ENCODE measurements at places on chromosomes 2 and 18.
A peak's percentile ranks its signal among the peaks of the same experiment; 100 is the strongest.

DNA sequence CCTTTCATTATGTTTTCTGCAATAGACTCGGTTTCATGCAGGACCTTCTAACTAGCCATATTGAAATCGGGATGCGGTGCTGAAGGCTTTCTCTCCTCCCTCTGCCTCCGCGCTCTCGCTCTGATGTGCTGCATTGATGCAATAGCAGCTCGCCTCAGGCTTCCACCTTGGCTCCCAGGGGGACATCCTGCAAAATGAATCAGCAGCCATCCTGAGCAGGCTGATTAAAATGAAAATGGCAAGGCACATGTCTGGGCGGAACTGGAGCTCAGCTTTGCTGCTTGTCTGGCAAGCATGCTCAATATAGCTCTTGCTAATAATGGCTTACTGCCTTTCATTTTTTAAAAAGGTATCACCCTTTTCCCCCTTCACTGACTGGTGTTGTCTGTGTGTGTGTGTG is 806 bp upstream of the MYT1L start:
- DNase-seq = peak; percentile 88

DNA sequence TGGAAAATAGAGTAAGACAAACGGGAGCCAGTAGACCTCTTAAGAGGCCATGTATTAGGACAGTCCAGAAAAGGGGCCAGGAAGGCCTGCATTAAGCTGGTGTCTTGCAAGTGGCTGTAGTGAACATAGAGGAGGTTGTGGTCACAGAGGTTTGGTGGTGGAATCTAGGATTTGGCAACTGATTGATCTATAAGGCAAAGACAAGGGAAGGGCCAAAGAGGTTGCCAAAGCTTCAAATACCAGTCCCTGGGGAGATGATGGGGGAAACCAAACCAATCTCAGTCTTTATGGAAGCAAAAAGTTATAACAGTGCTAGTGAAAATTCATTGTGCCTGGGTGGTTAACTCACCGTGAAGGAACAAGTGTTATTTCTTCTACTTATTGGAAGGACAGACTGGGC is 28.7 kb upstream of the RTN4 start:
- DNase-seq = no peak

DNA sequence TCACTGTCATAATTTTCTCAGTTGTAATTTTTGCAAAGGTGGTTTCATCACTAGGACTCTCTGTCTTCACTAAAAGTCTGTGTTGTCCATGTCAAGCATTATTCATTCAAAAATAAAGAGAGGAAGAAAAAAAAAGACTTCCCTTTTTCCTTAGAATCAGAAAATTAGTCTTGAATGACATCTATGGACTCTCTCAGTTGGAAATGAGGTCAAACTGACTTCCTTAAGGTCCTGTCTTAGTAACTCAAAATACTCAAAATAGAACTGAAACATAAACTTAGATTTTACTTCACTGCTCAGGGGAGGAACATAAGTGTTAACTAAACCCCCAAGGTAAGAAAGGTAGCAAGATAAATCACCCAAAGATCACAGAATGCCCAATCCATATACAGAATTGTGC is 2.2 kb upstream of the ZNF407 start:
- no peak for DNase-seq

- no peak for DNase-seq
These were observed 536.1 kb downstream of the SLC4A3 start for GRCh38 chr2:220163486-220163885.

- no peak for DNase-seq
These were observed 222.8 kb downstream of the SOX11 start for GRCh38 chr2:5914811-5915611.

- no peak for DNase-seq
These were observed 2.6 kb downstream of the C2orf72 start for GRCh38 chr2:231039821-231040364.

GRCh38 chr2:175030380-175031271 is 25.4 kb upstream of the CHN1 start:
- no peak for DNase-seq

DNA sequence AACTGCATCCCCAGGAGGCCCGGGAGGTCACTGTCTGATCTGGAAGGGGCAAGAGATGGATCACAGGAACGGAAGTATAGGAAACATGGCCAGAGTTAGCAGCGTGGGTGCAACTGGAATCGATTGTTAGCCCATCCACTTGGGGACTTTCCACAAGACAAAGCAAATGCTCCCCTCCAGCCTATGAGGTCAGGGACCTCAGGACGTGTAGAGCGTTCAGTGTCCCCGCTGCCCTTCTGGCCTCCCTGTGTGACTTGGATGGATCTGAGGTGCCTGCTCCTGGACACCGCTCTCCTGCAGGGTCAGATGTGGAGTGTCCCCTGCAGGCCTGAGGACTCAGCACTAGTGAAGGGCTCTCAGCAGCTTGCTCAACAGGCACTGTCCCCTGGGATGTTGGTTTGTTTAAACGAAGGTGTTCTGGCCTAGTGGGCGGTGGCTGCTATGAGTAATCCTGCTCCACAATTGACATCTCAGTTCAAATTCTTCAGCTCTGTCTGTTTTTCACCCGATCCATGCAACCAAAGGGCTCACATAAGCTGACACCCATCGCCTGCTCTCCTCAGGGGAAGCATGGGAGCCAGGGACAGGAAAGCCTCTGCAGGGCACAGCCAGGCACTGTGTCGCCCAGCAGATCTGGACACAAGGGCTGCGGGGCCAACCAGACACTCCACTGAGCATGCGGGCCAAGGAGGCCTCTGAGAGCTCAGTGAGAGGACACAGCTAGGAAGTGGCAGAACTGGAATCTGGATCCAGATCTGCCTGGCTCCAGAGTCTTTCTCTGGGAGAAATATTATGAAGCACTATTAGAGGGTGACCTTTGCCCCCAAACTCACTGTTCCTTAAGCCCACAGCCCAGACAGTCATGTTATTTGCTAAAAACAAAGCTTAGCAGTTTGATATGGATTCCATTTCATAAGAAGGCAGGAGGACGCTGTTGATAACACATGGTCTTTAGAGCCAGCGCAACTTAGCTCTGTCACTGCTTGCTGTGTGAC is 78.5 kb downstream of the RHOB start:
- DNase-seq = no peak

GRCh38 chr2:70829916-70830315 is 5.7 kb downstream of the CD207 start:
- DNase-seq = no peak

GRCh38 chr2:193841384-193842150 is 1646.8 kb upstream of the TMEFF2 start:
- DNase-seq = no peak

- DNase-seq = no peak
These were observed 7.4 kb downstream of the MCEE start for GRCh38 chr2:71122387-71123298.

DNA sequence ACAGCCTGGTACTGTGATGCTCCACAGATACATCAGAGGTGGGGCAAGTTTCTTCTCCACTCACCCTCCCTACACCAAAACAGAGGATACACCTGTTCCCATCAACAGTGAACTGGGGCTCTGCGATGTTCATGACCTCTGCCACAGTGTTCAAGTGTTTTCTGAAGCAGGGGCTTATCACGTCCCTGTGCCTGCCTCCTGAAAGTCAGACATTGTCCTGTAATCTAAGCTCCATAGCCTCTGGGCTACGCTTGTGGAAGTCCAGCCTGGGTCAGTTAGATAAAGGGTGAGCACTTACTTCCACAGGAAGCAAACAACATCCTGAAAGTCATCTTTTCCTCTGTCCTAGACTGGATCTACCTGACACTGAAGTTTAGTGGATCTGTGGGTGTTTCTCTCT is 20.2 kb upstream of the MRO start:
- DNase-seq = no peak

GRCh38 chr2:69255760-69256159 is 131.3 kb downstream of the GFPT1 start:
- DNase-seq = no peak

DNA sequence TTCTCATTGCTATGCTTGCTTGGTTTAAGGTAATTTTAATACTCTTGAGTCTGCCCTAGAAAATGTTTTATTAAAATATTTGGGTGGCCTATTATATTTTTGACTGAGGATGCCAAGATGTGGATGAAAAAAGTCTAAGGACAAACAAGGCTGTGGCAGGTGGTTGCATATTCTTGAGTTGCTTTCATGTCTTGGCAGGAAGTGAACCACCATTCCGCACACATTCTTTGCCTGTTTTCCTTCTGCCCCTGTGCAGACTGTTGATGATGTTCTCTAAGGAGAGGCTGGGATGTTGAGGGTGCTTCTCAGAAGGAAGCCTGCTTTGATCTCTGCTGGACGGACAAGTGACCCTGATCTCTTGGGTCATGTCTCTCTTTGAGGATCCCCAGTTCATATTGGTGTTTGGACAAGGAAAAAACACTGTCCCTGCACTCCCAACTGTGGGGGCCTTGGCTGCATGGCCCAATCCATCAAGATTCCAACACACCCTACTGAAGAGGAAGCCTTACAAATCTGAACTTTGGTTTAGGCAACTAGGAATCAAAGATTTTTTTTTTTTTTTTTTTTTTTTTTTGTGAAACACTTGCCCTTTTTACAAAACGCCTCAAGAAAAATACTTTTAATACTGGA is 45.0 kb upstream of the CD28 start:
- no peak for DNase-seq

GRCh38 chr18:59353079-59353680 is 5.9 kb downstream of the LMAN1 start:
- DNase-seq = no peak

GRCh38 chr2:221444106-221444505 is 128.0 kb downstream of the EPHA4 start:
- DNase-seq = no peak

DNA sequence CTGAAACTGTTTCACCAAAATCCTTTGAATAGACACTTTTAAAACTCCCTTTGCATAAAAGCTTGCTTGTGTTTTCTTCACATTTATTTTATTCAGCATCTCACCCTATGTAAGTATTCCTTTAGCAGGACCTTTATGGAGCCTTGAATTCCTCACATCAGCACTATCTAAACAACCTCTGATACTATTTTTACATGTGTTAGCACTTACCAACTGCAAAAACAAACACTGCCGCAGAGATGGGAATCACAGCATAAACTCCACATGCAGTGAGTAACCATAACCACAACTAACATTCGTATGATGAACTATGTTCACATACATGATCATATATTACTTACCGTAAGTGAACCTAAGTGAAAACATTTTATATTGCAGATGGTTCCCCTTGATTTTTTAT is 15.4 kb downstream of the FBXO15 start:
- DNase-seq = no peak

DNA sequence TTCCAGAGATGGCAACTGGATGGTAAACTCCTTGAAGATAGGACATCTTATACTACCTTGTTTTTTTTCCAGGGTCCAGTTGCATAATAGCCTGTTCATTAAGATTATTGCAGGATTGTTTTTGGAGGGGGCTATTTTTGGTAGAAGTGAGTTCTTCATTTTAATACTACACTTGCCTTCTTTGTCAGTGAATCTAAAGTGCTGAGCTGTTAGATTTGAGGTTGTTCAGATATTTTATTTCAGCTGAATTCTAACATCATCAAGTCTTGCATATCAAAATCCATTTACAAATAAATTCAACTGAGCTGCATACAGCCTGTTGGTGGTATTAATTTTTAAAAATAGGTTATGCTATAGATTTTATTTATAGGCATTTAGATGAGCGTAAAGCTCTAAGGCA is 72.1 kb downstream of the PLCL1 start:
- no peak for DNase-seq

GRCh38 chr2:11752906-11753305 is 6.5 kb downstream of the LPIN1 start:
- DNase-seq = no peak

- no peak for DNase-seq
These were observed 43.7 kb upstream of the TANK start for GRCh38 chr2:161116509-161116908.

DNA sequence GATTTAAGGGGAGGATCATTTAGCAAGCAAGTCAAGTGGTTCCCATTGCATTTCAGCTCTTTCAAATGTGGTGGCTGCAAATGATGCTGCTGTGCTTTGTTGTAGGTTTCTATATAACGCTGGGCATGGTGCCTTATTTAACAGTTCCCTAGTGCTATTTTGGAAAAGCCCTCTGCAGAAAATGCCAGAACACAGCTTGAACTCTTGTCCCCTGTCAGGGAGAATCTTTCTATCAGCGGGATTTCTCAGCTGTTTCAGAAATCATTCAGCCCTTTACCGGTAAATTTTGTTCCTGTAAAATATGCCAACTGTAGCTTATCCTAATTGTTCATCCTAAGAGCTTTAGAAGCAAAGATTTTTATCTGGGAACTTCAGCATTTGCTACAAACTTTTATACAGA is 77.8 kb upstream of the DTNA start:
- DNase-seq = no peak

GRCh38 chr2:104430852-104431251 is 423.1 kb upstream of the POU3F3 start:
- DNase-seq = no peak

DNA sequence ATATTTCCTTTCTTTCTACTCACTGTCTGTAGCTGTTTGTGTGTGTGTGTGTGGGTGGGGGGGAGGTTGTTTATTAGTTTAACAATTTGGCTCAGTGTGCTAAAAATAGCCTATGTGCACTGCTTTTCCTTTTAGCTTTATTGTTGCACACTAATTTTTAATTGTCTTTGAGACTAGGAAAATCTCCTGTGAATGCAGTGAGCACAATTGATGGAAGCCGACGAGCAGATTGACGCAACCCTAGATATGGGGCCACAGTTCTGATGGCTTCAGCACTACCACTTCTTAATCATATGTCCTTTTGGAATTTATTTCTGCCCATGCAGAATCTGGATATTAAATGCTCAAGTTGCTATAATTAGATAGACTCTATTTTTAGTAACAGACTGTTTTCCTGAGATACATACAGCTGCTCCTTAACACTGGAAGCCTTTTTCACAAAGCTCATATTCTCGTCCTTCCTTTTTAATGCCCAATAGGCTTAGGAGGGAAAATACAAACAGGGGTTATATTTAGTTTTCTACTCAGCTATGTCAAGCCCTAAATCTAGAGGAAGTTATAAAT is 109.1 kb downstream of the IRS1 start:
- no peak for DNase-seq

DNA sequence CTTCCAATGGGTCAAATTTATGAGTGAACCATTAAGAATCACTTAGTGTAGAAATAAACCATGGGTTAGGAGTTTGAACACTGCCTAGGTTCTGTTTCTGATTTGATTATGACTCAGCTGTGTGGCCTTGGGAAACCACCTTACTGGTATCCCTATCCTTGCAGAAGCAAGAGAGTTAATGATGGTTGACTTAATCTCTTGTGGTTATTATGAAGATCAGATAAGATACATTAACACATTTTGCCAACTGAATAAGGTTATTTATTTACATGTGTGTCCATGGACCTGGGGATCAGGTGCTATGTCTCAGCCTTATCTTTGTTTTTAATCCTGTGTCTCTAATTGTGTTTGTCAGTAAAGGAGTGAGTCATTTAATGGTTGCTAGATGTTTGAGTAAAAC is 5.4 kb upstream of the KCNJ13 start:
- DNase-seq = no peak

DNA sequence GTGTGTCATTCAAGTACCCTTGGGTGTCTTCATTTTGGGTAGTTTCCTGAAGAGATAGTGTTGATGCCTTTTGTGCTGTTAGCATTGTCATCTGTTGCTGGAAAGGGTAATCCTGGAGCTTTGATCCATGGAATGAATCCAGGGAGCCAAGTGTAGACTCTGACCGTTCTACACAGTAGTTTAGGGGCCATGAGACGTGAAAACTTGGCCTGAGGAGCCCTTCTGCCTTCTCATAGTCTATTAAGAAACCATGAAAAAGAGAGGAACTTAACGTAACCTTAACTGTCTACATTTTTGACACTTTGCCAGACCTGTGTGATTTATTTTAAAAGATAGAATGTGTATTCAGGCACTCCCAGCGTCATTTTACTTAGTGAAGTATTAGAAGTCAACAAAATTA is 194.0 kb downstream of the BABAM2 start:
- no peak for DNase-seq
